A549 (cell line): ENCODE measurements at places on chromosomes 3 and 15.

- DNase-seq, result no peak
Measured at GRCh38 chr3:73503781-73504180, 121.0 kb downstream of the PDZRN3 start.

DNA sequence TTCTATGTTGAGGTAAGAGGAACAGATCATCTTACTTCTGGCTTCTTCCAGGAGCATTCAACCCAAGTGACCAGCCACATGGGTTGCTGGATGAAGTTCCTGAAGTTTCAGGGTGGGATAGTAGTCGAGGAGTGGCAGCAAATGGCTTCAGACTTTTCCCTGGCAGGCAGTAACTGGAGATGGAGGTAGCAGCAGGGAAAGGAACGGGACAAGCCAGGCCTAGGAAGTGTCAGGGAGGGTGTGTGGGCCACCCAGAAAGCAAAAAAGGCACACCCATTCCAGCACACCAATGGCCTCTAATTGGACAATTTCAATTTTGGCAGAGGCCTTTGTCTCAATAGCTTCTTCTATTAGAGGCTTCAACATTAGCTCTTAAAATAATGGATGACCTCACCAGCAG, 498.6 kb upstream of the ATP11B start:
- no peak for DNase-seq

GRCh38 chr3:53703630-53704362, 142.4 kb downstream of the CHDH start:
- DNase-seq, result no peak

DNA sequence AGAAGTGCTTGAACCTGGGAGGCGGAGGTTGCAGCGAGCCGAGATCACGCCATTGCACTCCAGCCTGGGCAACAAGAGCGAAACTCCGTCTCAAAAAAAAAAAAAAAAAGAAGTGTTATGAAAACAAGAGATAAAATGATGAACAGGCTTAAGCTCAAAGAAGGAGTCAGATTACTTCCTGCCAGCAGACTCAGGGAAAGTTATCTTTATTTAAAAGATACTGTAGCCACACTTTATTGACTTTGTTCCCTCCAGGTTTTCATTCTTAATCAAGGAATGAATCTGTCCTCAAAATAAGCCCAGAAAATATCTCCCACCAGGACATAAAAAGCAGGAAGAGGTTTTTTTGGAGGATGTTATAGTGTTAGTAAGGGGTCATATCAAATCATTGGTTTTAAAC, 176.5 kb upstream of the KCNMB2 start:
- no peak for DNase-seq

- no peak for DNase-seq
Measured at GRCh38 chr15:89628806-89629715, 26.2 kb downstream of the KIF7 start.

GRCh38 chr15:36666228-36666905, 86.9 kb downstream of the CDIN1 start:
- DNase-seq, result no peak

DNA sequence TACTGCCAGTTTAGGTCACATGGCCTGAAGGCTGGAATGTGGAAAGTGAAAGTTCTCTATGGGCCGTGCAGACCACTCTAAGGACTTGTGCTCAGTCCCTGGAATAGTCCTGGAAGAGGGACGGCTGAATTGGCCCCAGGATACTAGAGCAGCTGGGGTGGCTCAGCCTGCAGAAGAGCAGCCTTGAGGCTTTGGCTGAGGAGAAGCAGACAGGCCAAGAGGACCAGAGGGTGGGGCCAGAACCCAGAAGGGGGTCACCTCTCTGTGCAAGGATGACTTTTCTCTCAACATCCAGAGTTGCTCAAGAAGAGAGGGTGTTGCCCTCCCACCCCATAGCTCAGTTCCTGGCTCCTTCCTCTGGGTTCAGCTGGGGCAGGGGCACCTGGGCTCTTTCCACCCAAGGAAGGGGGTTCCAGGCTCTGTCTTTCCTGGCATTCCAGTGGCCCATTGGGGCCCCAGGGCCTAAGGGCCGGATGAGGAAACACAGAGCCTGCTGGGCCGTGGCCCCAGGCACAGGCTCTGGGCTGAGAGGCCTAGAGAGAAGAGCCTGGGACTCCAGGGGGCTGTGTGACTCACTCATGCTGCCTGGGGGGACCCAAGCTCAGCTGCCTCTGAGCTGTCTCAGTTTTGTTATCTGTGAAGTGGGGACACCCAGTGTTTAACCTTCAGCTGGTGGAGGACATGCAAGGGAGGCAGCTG, 8.5 kb upstream of the FBLN2 start:
- no peak for DNase-seq

- DNase-seq, result no peak
Measured at GRCh38 chr15:31317017-31317416, 9.6 kb upstream of the KLF13 start.

- DNase-seq, result no peak
Measured at GRCh38 chr3:29099296-29099695, 181.6 kb upstream of the RBMS3 start.

DNA sequence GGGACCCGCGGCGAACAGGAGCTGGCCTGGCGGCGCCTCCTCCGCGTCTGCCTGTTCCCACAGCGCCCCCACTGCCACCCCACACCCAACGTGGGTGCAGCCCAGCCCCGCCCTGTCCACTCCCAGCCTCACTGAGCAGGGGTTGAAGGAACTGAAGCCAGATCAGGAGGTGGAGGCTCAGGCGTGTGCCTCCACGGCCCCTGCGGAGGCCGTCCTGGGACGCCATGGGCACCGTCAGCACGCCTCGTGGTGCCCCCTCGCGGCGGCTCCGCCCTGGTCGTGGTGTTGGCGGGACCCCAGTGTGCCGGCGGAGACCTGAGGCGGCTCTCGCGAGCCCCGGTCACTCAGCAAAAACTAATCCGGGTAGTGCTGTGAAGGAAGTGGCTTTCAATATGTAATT, 39.0 kb upstream of the PRSS50 start:
- no peak for DNase-seq

DNA sequence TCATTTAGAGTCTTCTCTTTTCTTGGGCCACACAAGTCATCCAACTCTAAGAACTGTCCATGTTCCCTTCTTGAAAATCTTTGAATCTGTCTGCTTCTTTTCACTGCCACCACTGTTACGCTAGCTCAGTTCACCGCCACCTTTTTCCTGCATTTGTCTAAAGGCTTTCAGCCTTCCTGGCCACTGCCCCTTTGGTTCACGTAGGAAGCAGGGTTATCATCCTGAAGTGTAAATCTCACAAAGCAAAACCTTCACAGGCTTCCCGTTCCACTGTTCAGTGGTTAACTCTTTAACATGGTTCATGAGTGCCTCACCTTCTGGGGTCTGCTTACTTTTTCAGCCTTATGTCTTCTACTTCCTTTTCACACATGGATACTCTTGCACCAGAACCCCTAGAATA, 26.3 kb upstream of the CCDC39 start:
- DNase-seq, result no peak
